ENCODE measurements at places on chromosomes 1 and 21.

DNA sequence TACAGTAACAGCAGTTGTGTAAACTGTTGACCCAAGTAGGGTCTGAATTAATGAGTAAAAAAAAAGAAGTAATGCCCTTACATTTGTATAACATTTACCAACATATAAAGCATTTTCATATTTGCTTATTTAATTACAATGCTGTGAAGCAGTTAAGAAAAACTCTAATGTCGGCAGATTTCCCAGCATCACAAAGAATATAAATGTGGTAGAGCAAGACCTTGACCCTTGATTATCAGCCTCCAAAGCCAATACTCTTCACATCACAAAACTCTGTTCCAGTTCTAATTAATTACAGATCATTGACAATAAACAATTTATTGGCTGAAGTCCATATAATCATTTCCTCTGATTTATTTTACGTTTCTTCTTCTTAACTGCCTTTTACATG is 130.2 kb downstream of the DUSP10 start:
- no peak for DNase-seq

DNA sequence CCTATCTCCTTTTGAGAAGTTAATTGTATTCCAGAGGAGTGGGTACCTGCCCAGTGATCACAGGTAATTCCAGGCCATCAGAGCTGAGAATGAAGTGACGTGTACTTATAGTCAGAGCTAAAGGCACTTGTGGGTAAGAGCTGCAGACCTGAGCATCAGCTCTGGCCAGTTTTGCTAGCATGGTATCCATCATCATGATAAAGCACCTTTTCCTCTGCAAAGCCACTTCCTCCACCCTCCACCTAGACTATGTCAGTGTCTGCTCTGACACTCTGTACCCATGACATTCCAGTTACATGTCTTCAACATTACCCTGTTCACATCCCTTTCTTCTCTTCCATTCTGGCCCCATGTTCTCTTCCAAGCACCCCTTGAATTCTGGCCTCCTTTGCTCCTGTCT is 157.3 kb downstream of the GRIK3 start:
- DNase-seq = no peak

DNA sequence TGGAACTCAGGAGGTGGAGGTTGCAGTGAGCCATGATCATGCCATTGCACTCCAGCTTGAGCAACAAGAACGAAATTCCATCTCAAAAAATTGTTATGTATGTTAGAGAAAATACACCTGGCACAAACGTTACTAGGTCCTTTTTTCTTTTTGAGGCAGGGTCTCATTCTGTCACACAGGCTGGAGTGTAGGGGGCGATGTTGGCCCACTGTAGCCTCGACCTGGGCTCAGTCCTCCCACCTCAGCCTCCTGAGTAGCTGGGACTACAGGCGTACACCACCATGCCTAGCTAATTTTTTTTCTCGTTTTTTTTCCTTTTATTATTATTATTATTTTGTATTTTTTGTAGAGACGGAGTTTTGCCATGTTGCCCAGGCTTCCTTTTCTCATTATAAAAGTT is 4.4 kb downstream of the HAX1 start:
- DNase-seq = no peak

DNA sequence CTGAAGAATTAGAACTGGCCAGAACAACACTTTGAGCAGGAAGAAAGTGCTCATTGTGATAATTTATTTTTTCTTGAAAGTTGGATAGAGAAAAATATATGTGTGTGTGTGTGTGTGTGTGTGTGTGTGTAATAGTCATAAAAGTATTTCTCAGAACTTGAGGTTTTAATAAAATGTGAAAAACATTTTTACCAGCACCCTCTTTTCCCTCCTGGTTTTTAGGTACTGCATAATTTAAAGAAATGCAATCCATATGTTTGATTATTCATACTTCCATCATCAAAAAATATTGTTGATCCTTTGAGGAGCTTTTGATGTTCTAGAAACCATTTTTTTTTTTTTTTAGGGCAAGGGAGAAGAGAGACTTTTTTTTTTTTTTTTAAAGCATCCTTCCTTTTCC is 66.8 kb upstream of the JUN start:
- no peak for DNase-seq

DNA sequence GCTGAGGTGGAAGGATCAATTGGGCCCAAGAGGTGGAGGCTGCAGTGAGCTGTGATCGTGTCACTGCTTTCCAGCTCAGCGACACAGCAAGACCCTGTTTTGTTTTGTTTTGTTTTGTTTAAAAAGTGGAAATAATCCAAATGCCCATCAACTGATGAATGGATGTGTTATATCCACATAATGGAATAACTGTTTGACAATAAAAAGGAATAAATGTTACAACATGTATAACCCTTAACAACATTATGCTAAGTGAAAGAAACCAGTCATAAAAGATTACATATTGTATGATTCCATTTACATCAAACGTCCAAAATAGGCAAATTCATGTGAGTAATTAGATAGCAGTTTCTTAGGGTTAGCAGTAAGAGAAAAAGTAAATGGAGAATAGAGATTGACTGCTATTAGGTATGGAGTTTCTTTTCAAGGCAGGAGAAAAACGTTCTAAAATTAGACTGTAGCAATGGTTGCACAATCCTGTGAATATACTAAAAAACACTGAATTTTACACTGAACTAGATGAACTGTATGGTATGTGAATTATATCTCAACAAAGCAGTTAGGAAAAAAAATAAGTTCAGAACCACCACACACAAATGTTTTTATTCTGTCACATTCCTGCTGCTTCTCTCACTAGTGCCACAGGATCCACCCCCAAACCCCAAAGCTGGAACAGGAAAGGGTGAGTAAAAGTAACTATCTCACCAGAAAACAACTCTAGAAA is 15.7 kb downstream of the FOXJ3 start:
- DNase-seq = no peak

DNA sequence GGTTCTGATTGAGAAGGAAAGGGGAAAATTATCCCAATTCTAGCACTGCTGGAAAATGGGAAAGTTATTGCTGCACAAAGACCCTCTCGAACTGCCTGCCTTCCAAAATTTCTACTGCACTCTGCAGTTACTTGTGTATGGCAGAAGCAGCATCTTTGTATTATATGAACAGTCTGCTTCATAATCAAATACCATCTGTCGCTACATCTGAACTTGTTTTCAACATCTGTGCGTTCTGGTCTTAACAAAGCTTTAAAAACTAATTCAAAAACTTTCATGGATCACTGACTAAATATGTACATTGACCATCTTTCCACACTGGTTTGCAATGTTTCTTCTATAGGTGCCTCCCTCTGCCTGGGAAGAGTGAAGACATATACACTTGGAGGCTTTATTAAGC is 79.2 kb downstream of the PROX1 start:
- no peak for DNase-seq

DNA sequence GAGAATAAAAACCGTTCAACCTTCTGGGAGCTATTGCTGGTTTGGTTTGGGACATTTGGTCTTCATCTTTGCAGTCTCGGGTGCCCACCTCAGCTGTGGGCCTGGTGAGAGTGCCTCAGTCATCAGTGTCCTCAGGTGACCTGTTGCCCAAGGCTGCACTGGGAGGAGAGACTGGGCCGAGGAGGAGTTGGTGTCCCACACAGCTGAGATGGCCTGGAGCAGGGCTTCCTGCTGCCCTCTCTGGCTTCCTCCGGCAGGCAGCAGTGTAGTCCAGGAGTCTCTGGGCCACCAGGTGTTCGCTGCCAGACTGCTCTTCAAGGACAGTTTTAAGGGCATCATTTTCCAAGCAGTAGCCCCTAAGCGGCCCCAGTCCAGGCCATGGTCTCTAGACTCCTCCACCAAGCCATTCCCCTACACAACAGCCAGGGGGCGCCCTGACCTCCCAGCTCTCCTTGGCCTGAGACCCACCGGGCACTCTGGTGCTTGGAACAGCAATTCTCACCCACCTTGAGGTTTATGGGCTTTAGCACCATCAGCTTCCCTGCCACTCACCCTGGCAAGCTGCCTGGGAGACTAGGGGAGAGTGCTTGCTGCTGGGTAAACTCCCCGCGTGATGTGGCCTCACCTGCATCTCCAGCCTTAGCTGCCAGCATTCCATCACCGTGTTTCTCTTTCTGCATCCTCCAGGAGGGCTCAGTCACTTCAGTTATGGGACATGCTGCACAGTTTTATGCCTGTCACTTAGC is 9.1 kb upstream of the SYTL1 start:
- DNase-seq = no peak

- no peak for DNase-seq
These were observed 14.7 kb downstream of the BEND5 start for GRCh38 chr1:48761986-48762385.

Data from stimulated activated CD4-positive, alpha-beta T cell treated with anti-CD3 and anti-CD28 coated beads, Interleukin-1b, Interleukin-23, amount 100 ng/mL, for 1 hour (primary cell).